ENCODE measurements at places on chromosomes 4 and X. TPM values are rescaled to one million over a fixed set of nuclear protein-coding genes. Genes with fewer than 3 reads are reported as not detected.

GRCh38 chrX:136268051-136269048, 17.1 kb upstream of the MAP7D3 start:
- DNase-seq = peak; percentile 55

CHRNA9 gene
- not detected for total RNA-seq

- no peak for DNase-seq
Observed at GRCh38 chr4:85823295-85823694, 348.3 kb downstream of the ARHGAP24 start.

FAM47E gene
- not detected for total RNA-seq

GRCh38 chr4:163613383-163613782, 118.9 kb downstream of the TMA16 start:
- no peak for DNase-seq

GRCh38 chr4:27861802-27862201, 1001.2 kb downstream of the STIM2 start:
- no peak for DNase-seq

ARSJ gene
- not detected for total RNA-seq
